ENCODE measurements at places on chromosomes 16 and 17.

GRCh38 chr16:31357324-31358109 lies 2.5 kb downstream of the ITGAX start:
- DNase-seq: peak; percentile 15

DNA sequence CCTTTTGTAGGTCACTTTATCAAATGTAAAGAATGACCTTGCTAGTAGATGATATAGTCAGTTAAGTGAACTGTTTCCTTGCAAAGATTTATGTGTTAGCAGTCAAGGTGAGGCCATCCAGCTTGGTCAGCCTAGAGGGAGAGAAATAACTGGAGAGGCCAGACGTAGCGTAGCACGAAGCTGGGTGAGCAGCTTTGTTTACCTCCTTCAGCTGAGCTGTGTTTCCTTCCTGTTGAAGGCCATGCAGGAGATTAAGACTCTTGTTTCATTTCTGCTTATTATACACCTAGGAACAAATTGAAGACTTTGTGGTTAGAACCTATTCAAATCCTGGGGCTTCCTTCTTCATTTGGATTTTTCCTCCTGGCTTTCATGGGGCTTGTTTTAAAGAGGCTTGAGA lies 267.1 kb downstream of the PHKB start:
- no peak for DNase-seq

GRCh38 chr17:1376061-1376460 lies 24.0 kb downstream of the YWHAE start:
- DNase-seq: no peak

DNA sequence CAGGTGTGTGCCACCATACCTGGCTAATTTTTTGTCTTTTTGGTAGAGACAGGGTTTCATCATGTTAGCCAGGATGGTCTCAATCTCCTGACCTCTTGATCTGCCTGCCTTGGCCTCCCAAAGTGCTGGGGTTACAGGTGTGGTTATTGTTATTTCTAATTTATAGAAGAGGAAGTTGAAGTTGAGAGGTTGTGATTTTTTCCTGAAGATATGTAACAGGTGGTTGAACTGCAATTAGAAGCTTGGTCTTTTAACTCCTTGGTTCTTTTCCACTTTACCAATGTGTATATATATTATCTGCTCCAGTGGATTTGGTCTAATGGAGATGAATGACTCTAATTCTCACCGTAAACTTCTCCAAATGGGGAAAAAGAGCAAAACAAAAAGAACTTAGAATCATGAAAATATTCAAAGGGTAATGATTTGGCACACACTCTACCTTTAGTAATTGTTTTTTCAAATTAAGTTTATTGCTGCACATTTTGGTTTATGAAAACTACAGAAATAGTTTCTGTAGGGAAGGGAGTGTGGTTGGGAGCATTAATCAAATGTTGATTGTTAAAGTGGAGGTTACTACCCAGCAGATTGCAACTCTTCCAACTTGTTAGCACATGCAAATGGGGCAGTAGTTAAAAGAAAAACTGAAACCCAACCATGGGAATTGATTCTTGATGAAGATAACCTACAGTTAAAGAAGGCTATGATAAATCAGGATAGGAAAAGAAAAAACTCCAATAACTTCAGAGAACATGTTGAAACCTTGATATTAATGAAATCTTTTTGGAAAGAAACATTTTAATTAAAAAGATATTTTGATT lies 1.8 kb upstream of the KRT10 start:
- DNase-seq: no peak

DNA sequence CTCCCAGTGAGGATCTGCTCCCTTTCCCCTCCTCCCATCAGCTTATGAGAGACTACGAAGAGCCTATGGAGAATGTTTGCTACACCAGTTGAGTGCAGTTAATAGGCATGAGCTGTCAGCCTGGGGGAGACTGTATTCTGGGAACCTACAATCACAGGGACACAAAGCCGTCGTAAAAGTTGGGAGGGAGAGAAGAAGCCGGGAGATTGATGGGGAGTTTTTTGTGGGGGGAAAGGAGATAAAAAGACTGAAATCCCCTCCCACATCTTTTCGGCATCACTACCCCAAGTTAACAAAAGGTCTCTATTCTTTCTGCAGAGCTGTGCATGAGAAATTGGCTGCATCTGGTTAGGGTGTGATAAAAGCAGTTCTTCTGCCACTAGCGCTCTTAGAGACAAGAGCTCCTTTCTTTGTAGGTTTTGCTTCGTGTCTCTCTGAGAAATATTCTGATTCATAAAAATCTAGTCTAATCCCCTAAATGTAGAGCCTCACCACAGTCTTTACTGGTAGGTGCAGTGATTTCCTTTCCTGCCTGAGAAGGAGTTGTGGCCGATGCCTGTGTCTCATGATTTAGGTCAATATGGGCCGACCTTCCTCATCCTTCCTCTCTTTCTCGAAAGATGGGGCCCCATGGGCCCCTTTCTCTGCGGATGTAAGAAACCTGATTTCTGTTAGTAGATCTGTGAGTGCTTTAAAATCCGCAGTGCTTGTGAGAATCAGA lies 77.4 kb downstream of the BPTF start:
- no peak for DNase-seq

DNA sequence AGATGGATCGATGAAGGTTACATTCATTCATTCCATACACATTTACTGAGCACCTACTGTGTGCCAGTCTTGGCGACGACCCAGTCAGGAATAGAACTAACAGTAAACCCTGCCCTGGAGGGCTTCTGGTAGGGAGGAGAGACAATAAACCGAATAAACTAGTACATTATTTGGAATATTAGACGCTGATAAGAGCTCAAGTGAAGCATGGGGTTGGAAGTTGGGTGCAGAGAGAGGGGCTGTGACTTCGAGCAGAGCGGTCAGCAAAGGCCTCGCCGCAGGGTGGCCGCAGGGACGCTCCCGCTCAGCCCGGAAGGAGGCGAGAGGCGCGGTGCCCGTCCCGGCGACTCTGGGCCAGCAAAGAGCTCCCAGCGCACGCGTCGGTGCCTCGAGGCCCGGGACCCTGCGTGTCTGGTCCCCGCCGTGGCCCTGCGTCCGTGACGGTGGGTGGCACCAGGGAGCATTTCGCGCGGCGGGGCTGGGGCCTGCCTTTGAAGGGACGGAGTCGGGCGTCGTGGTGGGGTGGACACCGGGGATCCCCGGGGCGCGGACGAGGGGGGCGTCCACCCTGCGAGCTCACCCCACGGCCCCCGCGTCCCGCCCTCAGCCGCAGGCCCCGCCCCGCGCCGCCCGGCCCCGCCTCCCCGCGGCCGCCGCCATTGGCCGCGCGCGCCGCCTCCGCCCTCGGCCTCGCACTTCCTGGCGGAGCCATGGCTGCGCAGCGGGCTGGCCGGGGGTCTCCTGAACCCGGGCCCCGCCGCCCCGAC lies at the start of gene KLHL36:
KLHL36 (plus strand) TSS at position 684 of the 767 bp plus-strand sequence. CDS start 2,357 bp downstream, outside the sequence.
- DNase-seq: peak; percentile 11

- DNase-seq: peak; percentile 75
Measured at GRCh38 chr17:15261258-15261801, 3.8 kb downstream of the PMP22 start.

- DNase-seq: no peak
Measured at GRCh38 chr16:46895399-46896313, 11.5 kb downstream of the GPT2 start.

DNA sequence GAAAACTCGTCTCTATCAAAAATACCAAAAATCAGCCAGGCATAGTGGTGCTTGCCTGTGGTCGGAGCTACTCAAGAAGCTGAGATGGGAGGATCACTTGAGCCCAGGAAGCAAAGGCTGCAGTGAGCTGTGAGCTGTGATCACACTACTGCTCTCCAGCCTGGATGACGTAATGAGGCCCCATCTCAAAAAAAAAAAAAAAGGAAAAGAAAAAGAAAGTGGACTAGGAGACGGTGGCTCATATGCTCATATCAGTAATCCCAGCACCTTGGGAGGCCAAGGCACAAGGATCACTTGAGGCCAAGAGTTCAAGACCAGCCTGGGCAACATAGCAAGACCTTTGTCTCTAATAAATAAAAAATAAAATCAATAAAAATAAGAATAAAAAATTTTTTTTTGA lies 8.8 kb upstream of the SUMO2 start:
- peak; percentile 32 for DNase-seq

DNA sequence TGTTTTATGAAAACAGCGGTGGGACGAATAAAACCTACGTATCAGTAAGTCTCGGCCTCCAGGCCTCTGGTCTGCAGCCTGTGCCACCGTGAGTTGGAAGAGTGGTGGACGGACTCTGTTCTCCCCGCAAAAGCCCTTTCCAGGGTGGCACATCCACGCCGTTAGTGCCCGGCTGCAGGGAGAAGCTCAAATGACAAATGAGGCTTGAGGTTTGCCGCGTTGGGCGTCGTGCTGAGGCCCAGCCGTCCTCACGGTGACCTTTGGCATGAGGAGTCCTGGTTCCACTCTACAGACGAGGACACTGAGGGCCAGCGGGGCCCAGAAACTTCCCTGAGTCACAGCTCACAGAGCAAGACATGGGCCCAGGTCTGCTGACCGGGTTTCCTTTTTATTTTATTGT lies 40.2 kb downstream of the JPH3 start:
- DNase-seq: no peak

GRCh38 chr17:41467561-41467960 lies 375 bp upstream of the KRT32 start:
- DNase-seq: no peak

- DNase-seq: no peak
Measured at GRCh38 chr16:48864055-48864454, 254.1 kb upstream of the N4BP1 start.

- DNase-seq: peak; percentile 32
Measured at GRCh38 chr17:29255926-29256522, 9.4 kb downstream of the CRYBA1 start.

GRCh38 chr16:477301-478157 lies 50.0 kb upstream of the CAPN15 start:
- DNase-seq: no peak

DNA sequence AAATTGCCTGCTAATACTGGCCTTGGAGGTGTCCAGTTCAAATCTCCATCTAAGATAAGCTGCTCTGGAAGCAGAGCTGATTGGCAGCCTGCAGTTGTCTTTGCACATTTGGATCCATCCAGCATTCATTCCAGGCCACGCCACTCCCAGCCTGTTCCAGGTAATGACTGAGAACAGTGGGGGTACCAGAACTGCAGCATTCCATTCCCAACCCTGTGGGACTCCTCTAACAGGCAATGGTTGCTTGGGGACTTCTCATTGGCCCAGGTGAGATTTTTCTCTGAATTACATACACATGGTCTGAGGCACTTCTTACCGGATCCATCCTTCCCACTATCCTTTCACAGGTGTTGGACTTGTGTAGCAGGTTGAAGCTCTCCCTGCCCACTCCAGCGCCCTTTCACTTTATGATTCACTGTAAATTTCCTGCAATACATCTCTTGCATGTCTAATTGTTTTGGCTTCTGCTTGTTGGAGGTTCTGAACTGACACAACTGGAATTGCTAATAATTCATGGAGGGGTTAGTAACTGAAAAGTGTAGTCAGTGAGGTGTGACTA lies 206.1 kb upstream of the ZFHX3 start:
- no peak for DNase-seq

- peak; percentile 67 for DNase-seq
Measured at GRCh38 chr17:57440522-57441269, 184.4 kb downstream of the MSI2 start.

- DNase-seq: no peak
Measured at GRCh38 chr16:4401094-4401501, 15.3 kb downstream of the CORO7 start.

- DNase-seq: no peak
Measured at GRCh38 chr17:48997827-48998586, 822 bp downstream of the IGF2BP1 start.

GRCh38 chr16:76204249-76204648 lies 73.0 kb upstream of the CNTNAP4 start:
- no peak for DNase-seq

- DNase-seq: peak; percentile 34
Measured at GRCh38 chr17:48244121-48244711, 136.7 kb downstream of the SNX11 start.

DNA sequence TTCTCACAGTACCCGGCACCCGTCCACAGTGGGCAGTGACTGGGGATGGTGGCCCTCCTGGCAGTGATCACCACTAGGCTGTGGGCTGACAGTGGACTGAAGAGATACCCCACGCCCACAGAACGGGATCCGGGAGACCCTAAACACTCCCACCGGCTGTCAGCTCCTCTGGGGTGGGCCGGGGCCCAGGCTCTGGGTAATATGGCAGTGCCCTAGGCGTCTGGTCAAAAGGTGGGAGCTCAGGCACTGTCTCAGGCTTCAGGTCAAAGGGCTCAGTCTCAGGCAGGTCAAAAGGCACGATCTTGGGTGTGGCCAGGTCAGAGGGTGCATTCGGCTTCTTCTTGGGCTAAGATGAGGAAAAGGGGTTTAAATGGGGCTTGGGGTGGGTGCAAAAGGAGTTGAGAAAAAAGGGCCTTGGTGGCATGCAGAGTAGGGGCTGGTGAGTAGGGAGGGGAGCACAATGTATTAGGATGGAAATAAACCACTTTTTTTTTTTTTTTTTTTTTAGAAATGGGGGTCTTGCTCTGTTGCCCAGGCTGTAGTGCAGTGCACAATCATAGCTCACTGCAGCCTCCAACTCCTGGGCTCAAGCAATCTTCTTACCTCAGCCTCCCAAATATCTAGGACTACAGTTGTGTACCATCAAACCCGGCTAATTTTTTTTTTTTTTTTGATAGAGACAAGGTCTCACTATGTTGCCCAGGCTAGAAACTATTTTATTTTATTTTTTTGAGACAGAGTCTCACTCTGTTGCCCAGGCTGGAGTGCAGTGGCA lies 11.0 kb downstream of the CAVIN1 start:
- DNase-seq: no peak

- peak; percentile 55 for DNase-seq
Measured at GRCh38 chr17:7329997-7330637, 982 bp upstream of the NEURL4 start.

DNA sequence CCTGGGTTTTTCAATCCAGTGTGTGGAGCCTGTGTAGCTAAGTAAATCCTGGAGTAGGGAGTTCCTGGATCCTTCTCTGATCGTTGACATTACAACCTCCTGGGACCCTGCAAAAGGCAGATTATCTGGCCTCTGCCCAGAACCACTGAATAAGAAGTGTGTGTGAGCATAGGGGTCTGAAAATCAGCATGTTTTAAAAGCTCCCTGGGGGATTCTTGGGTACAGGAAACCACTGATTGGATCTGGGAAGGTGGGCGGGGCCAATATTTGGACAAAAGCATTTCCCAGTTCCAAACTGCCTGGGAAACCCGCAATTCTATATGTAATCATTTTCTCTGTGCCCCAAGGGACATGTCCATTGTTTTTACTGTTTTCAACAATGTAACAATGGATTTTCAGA lies 27.2 kb upstream of the BEAN1 start:
- no peak for DNase-seq

GRCh38 chr17:81996232-81996756 lies 18.9 kb downstream of the ASPSCR1 start:
- no peak for DNase-seq

GRCh38 chr17:35345926-35346771 lies 27.3 kb downstream of the SLFN11 start:
- peak; percentile 57 for DNase-seq
